ENCODE measurements at places on chromosomes 13 and 19.

DNA sequence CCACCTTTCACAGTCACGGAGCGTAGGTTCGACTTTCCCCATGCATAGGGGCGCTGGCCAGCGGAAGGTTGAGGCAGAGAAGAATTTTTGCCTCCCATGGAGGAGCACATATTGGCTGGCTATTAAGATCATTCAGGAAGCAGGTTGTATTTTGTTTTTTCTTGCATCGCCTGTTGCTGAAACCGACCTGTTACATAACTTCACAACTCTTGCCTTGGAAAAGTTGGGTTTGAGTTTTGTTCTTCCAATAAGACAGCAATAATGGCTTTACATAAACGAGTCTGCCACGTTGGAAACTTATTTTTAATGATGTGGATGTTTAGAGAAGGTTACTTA is 1.4 kb downstream of the UPF1 start:
- DNase-seq: peak; percentile 27

DNA sequence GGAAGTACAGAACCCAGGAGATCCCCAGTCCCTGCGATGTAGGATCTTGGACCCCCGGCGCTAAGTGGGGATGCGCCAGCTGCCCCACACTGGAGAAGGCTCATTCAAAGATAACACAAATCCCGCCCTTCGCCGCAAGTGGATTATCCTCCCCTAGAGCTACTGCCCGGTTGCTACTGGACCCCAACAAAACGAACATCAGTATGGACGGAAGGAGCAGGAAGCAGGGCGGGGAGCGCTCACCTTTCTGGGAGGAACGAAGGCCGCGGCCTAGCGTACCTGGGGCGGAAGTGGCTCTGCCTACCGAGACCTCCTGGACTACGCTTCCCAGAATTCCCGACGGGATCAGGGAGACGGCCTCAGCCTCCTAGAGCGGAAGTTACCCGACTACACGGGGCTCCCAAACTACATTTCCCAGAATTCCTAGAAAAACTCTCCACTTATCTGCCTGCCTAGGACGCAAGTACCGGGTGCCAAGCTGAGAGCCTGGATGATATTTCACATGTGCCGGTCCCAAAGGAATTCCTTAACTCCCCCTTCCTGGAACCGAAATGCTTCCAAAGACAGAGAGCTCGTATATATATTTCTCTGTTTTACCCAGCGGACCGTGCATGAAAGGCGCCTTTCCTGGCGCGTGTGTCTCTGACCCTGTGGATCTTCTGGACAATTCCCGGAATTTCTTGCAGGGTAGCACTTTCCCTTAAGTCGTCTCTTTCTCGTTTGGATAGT is at the start of gene ZNF112:
ZNF112 (minus strand) TSS at position 298 of the 729 bp plus-strand sequence. CDS start 16,141 bp downstream, outside the sequence.
- DNase-seq: peak; percentile 91

DNA sequence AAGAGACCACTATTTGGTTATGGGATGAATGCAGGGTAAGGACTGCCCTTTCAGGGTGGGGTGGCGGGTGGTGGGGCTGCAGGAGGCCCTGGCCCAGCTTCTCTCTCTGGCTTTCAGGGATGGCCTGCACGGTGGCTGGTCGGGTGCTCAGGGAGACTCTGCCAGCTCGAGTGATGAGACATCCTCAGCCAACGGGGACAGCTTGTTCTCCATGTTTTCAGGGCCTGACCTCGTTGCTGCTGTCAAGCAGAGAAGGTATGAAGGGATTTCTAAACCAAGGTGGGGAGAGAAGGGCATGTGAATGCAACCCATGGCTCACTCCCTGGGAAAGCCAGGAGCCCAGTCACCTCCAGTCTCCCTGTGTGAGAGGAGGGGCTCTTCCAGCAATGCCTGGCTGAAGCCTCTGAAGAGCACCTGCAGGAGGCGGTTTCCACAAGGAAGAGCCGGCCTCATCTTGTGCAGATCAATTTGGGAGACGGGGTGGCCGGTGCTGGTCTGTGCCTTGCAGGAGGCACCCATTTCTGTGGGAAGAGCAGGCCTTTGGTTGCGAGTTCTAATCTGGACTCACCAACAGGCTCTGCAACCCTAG is 16.0 kb upstream of the GPI start:
- DNase-seq: no peak

GRCh38 chr13:54953786-54954185 is 1925.2 kb downstream of the OLFM4 start:
- DNase-seq: no peak

GRCh38 chr13:30235216-30235615 is 72.1 kb downstream of the KATNAL1 start:
- DNase-seq: peak; percentile 8

DNA sequence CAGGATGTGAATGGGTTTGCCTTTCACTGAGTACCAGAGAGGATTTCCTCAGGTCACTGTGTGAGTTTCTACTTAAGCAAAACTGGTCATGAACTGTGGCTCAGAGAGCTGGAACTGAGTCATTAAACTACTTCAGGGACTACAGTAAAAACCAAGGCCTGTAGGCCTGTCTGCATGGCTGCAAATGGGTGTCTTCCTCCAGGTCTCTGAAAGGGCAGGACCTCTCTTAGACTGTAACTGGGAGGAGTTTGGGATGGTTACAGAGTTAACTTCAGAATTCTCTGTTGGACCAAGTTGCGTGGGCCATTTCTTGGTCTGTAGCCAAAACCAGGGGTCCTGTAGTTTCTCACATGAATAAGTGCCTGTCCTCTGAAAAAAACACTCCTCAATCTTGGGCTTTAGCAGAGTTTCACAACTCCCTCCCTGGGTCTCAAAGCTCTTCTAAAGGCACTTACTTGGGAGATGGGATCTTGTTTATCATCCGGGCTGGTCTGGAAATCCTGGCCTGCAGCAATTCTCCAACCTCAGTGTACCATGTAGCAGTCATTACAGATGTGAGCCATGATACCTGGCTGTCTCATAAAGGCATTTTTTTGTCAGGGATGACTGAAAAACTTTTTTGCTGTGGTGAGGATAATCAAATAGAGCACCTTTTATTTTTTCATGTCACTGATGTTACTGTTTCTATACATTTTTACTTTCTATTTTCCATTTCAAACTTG is 19.7 kb downstream of the ZNF714 start:
- DNase-seq: no peak

- DNase-seq: no peak
Observed at GRCh38 chr19:16233836-16234551, 36.3 kb downstream of the AP1M1 start.

- DNase-seq: no peak
Observed at GRCh38 chr13:59247171-59247570, 916.6 kb downstream of the DIAPH3 start.

GRCh38 chr19:49558591-49558990 is 21.8 kb downstream of the NOSIP start:
- DNase-seq: no peak

DNA sequence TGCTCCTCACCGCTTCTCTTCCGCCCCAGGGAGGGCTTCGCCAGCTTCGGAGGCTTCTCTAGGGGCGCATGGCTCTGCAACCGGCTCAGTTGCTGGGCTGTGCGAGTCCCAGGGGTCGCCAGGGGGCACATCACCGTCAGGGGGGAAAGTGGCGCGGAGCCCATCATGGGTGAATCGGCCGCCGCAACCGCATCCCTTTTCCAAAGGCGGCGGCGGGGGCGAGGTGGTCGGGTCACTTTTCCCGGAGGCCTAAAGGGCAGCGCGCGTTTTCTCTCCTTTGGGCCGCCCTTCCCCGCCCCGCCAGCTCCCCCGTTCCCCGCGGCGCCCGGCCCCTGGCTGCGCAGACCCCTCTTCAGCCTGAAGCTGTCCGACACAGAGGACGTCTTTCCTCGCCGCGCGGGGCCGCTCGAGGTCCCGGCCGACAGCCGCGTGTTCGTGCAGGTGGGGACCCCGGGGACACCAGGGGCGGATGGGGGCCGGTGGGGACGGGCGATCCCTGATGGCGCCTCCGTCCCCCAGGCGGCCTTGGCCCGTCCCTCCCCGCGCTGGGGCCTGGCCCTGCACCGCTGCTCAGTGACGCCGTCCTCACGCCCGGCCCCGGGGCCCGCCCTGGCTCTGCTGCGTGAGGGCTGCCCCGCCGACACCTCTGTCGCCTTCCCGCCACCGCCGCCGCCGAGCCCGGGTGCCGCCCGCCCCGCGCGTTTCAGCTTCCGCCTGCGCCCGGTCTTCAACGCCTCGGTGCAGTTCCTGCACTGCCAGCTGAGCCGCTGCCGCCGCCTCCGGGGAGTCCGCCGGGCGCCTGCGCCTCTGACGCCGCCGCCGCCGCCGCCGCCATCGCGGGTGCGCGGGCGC is 1.7 kb downstream of the TGFBR3L start:
- peak; percentile 50 for DNase-seq

GRCh38 chr13:34657716-34658115 is 284.4 kb upstream of the NBEA start:
- DNase-seq: peak; percentile 79

DNA sequence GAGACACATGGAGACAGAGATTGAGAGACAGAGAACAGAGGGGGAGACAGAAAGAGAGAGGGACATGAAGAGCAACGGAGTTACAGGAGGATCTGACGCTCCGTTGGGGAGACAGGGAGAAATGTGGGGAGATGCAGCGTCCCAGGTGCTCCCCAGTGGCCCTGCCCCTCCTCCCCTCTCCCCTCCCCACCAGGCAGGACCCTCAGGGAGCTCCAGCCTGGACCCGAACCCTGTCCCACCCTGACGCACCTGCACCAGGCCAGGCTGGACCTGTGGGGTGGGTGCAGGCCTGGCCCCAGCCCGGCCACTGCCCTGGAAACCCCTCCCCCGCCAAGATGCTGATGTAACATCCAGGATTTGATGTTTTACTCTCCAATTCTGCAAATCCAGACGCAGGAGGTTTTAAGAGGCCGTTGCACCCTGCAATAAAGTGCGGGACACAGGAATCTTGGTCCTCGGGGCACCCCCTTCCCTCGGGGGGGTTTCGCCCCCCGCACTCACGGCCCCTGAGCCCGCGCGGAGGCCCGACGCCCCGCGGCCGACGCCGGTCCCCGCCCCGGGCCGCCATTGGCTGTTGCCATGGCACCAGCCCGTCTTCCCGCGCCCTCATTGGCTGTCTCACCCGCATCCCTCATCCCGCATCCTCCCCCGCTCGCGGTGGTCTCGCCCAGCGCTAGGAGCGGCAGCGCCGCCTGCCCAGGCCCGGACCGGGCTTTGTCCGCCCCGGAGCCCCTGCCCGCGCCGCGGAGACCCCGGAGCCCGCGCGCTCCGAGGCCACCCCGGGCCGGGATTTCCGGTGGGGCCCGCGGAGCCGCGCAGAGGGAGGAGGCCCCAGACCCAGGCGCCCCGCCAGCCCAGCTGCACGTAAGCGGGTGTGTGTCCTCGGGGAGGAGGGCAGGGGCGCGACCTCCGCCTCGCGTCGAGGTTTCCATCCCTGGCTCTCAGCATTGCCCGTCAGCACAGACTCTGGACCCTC is at the start of gene APC2:
APC2 (plus strand) TSS at position 655 of the 976 bp plus-strand sequence. CDS start 2,881 bp downstream, outside the sequence.
- DNase-seq: peak; percentile 50

- no peak for DNase-seq
Observed at GRCh38 chr19:31574251-31574973, 225.2 kb upstream of the TSHZ3 start.

DNA sequence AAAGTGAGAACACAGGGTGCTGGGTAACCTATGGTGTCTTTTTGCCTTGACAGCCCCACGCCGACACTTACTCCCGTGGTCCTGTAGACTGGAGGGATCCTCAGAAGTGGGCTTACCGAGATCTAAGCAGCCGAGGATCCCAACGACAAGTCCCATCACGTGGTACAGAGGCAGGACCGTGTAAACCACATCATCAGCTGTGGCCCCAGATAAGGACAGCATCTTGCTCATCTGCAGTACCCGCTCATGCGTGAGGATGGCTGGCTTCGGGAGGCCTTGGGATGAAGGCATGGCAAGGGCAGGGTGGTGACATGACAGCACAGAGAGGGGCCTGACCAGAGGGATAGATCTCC is 2.1 kb downstream of the SLC27A5 start:
- DNase-seq: no peak

GRCh38 chr13:25302121-25302520 is 696 bp downstream of the NUP58 start:
- no peak for DNase-seq

- no peak for DNase-seq
Observed at GRCh38 chr13:96946709-96947311, 47.5 kb downstream of the OXGR1 start.

GRCh38 chr13:109768616-109769015 is 17.8 kb downstream of the IRS2 start:
- no peak for DNase-seq

DNA sequence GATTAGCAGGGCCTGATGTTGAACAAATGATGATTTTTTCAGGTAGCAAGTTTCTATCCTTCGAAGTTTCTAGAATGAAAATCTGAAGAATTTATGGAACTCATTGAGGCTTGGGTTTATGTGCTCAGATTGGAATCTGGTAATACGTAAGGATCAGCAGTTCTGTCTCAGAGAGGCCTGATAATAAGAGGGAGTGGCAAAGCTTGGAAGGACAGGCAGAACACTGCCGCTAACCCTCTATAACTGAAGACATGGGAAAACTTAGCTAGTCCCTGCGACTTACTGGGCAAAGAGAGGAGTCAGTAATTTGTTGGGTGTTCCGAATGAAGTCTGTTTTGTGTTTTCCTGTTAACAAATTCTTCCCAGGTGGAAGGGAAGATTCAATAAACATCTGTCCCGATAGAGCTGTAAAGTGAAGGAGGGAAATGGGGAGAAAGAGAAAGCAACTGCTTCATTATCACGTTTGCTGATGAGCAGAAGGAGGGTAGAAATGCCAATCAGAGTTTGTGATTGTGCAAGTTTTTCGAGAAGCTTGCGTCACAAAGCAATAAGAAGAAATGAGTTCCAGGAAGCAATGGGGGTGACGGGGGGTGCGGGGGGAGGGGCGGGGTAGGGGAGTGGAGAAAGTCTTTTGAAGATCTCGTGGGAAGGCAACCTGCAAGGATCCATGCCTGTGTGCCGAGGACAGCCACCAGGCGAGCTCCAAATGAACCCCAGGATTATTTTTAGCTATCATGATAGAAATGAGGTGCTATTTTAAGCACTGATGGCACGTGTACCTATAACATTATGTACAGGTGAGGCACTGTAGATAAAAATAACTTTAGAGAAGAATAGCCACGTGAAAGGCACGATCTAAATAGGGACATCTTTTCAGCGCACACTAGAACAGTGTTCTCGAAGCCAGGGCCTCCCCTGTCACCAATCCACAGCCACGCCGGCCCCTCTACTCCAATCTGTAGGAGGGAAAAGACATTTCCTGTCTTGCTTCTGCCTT is 224.1 kb downstream of the FGF9 start:
- DNase-seq: no peak

DNA sequence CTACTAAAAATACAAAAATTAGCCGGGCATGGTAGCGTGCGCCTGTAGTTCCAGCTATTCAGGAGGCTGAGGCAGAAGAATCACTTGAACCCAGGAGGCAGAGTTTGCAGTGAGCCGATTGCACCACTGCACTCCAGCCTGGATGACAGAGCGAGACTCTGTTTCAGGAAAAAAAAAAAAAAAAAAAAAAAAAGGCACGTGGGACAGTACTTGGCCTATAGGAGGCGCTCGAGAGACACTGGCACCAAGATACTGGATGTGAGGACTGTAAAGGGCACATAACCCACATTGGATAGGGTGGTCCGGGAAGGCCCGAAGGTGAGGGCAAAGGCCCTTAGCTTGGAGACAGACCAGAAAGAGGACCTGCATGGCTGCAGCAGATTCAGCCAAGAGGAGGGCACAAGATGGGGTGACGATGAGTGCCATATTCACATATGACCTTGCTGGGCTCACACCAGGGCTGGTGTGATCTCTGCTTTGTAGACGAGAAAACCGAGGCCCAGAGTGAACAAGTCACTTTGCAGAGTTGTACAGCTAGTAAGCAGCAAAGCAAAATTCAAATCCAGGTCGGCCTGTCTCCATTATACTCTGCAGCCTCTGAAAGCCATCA is 89.4 kb downstream of the DPF1 start:
- peak; percentile 63 for DNase-seq

GRCh38 chr13:71634182-71634581 is 232.8 kb downstream of the DACH1 start:
- DNase-seq: no peak

All from ELR (cell line).